ENCODE measurements at places on chromosomes 1 and 21.

- DNase-seq: no peak
These were observed 128.7 kb upstream of the DPYD start for GRCh38 chr1:98049370-98050135.

DNA sequence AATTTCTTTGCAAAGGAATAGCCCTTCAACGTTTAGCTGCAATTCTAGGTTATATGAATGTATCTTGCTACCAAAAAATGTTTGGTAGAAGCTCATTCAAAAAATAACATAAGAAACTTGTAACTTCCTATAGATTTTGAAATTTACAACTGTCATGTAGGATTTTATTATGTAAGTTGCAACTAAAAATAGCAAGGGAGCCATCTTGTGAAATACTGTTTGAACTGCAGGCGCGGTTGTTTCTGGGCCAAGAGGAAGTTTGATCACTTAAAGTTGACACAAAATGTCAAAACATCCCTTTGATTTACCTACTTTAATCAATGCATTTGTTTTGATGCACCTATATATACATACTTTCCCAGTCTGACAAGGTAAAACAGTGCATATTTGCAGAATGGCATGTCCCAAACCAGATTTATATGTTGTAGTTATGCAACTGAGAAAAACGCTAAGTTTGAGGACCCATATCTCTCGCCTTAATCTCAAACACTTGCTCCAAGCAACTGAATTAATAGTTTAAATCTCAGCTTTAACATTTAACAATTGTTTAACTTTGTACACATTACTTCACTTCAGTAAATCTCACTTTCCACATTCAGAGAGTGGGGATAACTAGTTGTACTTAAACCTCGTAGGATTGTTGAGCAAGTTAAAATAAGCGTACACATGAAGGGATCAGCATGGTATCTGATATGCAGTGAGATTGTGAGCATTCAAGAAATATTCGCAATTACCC lies 63.9 kb downstream of the KCNK2 start:
- peak; percentile 13 for DNase-seq

GRCh38 chr1:67931198-67931597 lies 97.9 kb upstream of the GNG12 start:
- no peak for DNase-seq

DNA sequence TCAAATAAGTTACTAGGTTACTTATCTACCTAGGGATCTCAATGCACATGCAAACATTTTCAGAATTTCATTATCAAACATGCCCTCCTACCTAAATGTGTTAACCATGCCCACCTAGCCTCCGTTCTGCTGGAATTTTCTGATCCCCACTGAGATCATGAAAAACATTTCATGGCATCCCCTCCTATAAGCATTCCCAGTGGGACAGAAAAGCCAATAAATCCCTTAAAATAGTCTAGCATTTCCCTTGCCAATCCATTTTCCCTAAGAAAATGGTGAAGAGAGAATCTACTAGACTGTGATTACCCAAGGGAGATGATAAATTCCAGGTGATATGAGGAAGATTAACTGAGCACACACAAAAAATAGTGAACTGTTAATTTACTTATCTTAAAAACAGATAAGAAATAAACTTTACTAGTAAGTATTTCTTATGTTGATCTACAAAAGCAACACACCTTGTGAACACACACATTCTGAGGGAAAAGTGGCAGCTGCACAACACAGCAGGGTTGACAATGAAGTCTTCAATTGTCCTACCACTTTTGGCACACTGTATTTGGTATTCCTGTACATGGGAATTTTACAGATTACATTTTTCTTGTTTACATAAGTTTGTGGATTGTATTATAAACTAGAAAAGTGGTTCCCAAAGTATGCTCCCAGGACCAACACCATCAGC lies 49.6 kb downstream of the ARID4B start:
- DNase-seq: no peak

DNA sequence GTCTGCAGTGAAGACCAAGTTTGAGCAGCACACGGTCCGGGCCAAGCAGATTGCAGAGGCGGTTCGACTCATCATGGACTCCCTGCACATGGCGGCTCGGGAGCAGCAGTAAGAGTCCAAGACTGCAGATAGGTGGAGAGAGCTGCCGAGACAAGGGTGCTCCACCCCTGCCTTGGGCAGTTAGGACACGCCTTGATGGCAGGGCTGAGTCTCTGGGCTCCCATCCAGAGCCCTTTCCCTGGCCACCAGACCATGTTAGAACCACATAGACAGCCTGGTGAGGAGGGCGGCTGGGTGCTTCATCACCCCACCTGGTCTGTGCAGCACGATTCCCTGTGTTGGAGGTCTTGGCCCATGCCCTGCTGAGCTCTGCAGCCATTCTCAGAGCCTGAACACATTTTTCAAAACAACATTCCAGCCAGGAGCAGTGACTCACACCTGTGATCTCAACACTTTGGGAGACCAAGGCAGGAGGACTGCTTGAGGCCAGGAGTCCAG lies 17.3 kb upstream of the MIIP start:
- DNase-seq: no peak

DNA sequence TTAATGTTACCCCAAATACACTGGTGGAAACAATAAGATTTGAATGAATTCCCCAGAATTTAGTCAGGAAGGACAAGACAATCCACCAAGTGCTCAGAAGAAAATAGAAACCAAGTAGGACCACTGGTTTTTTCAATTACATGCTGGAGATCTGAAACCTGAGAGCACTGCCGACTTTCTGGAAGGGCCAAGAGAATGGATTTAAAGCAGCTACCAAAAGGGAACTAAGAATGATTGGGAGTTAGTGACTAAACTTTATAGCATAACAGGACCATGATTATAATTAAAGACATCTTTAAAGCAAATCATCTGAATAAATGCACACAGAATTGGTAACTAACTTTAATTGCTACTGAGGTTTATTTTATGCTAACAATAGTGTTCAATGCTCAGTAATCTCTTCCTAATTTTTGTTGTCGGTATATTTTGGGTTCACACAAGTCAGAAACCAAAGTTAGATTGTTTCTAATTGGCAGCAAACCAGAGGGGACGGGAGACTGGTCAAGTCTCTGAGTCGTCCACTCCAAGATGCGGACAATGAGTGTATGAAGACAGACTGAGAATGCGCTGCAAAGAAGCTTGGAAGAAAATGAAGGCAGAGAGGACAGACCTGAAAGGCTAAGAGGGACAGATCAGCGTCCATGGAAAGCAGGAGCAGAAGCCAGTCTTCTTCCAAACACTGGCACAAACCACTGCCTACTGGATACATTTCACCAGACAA lies 2.3 kb upstream of the RGS13 start:
- DNase-seq: no peak

- no peak for DNase-seq
These were observed 3.1 kb upstream of the DDR2 start for GRCh38 chr1:162629077-162629627.

GRCh38 chr1:198174297-198174696 lies 17.5 kb downstream of the NEK7 start:
- DNase-seq: no peak

GRCh38 chr1:5947978-5948680 lies 44.1 kb downstream of the NPHP4 start:
- DNase-seq: no peak

DNA sequence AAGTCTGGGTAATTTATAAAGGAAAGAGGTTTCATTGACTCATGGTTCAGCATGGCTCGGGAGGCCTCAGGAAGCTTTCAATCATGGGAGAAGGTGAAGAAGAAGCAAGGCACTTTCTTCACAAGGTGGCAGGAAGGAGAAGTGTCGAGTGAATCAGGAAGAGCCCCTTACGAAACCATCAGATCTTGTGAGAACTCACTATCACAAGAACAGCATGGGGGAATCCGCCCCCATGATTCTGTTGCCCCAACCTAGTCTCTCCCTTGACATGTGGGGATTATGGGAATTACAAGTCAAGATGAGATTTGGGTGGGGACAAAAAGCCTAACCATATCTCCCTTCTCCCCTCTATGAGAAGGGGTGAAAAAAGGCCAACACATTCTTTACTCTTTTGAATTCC lies 11.2 kb upstream of the IVNS1ABP start:
- DNase-seq: no peak

DNA sequence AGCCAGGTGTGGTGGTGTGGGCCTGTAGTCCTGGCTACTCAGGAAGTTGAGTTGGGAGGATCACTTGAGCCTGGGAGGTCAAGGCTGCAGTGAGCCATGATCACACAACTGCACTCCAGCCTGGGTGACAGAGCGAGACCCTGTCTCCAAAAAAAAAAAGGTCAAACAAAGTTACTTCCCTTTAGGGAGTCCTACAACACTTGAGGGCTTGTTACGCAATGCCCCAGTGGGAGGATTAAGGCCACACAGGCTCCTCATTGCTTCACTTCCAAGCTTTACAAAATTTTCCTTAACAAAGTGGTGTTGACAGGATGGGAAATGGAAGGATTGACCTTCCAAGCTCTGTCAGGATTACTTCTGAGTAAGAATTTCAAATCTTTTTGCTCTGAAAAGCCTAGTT lies 6.2 kb upstream of the EXTL1 start:
- DNase-seq: peak; percentile 44

GRCh38 chr1:207344221-207344620 lies 22.7 kb downstream of the CD55 start:
- no peak for DNase-seq

DNA sequence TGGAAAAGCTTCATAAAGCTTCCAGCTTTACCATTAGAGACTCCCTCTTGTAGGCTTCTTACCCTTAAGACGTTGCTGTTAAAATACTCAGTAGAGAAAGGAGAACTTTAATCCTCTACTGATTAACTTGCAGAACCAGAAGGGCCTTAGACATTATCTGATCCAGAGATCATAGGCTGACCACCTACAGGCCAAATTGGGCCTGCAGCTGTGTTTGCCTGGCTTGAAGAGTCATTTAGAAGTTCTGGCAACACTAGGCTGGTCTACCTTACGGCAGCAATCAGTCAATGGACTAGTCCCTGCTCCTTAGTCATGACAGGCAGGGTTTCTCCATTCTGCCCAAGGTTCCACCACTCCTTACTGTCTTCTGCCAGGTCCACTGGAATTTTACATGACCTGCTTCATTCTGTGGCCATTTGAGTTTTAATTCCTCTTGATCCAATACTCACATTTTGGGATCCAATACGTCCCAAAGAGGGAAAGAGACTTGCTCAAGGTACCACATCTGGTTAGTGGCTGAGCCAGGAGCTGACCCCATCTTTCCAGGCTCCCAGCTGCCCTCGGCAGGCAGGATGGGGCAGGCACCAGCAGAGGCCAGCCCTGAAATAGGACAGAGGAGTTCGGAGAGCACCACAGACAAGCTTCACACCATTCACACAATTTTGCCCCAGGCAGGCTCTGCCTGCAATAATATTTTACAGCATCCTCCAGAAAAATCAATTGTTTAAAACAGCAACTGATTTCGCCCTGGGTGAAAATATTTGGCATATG lies 96.8 kb downstream of the TNR start:
- no peak for DNase-seq

GRCh38 chr1:109521002-109521951 lies 11.8 kb upstream of the AMIGO1 start:
- no peak for DNase-seq

DNA sequence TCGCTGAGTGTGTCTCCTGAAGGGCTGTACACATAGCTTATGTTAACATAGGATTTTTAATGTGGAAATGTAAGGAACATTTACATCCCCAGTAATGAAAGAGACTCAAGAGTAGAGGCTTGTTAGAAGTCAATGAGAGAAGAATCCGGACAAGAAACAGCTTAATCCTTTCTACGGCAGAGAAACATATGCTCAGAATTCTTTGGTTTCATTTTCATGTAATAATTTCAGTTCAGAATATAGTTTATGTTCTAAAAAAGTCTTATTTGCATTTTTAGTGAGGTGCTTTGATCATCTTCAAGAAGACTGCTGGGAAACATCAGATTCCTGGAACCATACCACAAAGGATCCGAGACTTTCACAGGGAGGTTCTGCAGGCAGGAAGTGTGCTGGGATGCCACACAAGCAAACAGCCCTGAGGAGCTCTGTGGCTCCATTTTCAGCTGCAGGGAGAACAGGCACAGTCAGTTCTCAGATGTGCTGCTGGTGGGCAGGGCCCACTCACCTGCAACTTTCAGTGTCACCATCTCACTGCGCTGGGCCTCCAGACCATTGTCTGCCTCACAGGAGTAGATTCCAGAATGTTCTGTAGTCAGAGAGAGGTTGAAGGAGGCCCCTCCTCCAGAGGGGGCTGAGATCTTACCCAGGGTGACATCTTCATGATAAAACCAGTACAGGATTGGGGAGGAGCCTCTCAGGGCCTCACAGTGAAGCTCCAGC lies 28.4 kb downstream of the FCRL5 start:
- peak; percentile 62 for DNase-seq

- DNase-seq: no peak
These were observed 83.9 kb downstream of the ST6GALNAC5 start for GRCh38 chr1:76951153-76951552.

DNA sequence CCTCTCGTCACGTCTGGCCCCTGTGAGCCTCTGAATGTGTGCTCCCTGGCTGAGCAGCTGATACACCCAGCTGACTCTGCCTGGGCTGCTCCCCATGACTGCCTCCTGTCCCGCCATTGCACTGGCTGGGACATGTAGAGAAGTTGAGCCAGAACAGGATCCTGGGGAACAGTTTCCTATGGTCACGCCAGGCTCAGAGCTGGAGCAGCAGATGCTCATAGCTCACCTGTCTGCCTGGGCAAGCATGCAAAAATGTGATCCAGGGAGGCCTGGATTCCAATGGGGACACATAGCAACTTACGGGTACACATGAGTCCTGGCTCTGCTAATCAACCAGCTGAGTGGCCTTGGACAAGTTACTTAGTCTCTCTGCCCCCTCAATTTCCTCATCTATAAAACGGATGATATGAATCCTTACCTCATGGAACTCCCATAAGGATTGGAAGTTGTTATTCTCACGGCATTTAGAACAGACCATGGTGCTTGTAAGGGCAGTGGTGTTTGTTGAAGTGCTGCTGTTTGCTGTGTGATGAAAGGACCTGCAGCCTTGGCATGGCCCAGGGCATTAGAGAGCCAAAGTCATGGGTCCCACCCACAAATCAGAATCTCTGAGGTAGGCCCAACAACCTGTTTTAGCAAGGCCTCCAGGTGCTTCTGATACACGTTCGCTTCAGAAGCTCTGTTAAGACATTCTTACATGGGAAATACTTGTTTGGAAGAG lies 150.3 kb upstream of the VANGL1 start:
- DNase-seq: no peak

DNA sequence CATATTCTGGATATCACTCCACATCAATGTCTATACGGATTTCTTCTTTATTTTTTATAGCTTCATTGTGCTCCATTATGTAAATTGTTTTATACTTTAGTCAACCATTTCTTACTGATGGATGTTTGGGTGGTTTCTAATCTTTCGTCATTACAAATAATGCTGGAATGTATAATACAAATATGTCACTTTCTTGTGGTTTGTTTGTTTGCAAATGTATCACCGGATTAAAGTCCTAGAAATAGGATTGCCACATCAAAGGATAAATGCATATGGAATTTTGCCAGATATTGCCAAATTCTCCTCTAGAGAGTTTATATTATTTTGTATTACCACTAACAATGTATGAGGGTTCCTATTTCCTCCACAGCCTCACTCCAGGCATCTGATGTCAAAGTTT lies 48.7 kb upstream of the PRDM2 start:
- no peak for DNase-seq

GRCh38 chr1:45299981-45300668 lies 26.6 kb upstream of the HPDL start:
- peak; percentile 31 for DNase-seq

- peak; percentile 36 for DNase-seq
These were observed 84.9 kb downstream of the KIF14 start for GRCh38 chr1:200535605-200536004.

All from transverse colon (tissue), 4 donors.